ENCODE measurements at places on chromosomes 3 and 15.
A peak's percentile ranks its signal among the peaks of the same experiment; 100 is the strongest.

GRCh38 chr15:38670128-38671005 is 105.8 kb upstream of the RASGRP1 start:
- DNase-seq = no peak

- DNase-seq = no peak
These were observed 11.2 kb downstream of the TSC22D2 start for GRCh38 chr3:150419076-150419868.

GRCh38 chr3:116524453-116525210 is 79.3 kb upstream of the LSAMP start:
- no peak for DNase-seq

- peak; percentile 51 for DNase-seq
These were observed 19.8 kb upstream of the P2RY12 start for GRCh38 chr3:151404316-151404715.

GRCh38 chr3:169846458-169847193 is 23.1 kb downstream of the LRRC31 start:
- peak; percentile 36 for DNase-seq

DNA sequence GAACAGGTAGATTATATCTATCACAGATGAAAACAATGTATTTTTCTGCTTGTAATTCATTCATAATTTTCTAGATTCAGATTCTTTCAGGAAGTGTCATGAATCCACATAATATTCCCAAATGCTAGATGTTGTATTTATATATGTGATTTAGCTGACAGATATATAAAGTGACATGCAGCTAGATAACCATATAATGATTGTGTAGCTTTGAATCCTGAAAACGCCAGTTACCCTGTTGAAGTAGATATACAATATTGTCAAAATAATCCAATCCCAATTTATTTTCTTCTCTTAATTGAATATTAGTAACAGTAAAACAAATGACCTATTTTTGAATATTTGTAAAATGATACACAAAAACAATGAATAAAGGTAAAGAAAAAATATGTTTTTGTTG is 738.4 kb downstream of the CADM2 start:
- no peak for DNase-seq

DNA sequence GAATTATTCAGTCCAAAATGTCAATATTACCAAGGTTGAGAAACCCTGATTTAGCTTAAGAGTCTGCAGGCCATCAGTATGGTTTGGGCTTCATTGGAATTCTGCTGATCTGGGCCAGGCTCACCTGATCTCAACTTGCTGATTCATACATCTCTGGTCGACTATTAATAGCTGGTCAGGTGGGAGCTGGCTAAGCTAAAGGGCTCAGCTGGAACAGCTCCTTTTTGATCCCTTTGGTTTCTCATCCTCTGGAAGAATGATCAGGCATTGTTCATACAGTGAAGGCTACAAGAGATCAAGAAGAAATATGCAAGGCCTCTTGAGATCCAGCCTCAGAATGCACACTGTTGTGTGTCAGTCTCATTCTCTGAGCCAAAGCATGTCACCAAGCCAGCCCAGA is 123.3 kb upstream of the MME start:
- no peak for DNase-seq

DNA sequence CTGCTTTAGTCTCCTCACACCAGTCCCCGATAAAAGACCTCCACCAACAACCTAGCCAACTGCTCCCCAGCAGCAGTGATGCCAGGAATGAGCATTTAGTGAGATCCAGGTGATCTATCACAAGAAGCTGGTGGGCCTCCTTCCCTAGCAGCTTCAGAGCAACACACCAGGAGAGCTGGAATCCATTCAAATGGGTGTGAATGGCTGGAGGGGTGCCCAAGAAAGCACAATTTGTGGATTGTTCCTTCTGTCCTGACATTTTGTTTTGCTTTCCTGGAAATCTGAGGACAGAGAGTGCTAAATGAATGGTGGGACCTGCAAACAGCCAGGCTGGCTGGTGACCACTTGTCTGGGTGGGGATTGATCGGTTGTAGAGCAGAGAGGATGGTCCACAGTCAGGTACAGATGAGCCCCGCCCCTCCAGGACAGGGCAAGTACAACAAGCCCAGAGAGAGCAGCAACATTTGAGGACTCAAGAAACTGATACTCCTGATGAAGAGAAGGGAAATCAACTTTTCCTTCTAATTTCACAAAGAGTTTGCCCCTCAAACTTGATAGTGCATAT is 316.8 kb downstream of the VPS13C start:
- no peak for DNase-seq

- no peak for DNase-seq
These were observed 374.9 kb downstream of the PLCL2 start for GRCh38 chr3:17259685-17260084.

- DNase-seq = no peak
These were observed 76.1 kb downstream of the CHRD start for GRCh38 chr3:184455991-184456390.

- DNase-seq = no peak
These were observed 6.4 kb downstream of the SETMAR start for GRCh38 chr3:4309491-4310128.

DNA sequence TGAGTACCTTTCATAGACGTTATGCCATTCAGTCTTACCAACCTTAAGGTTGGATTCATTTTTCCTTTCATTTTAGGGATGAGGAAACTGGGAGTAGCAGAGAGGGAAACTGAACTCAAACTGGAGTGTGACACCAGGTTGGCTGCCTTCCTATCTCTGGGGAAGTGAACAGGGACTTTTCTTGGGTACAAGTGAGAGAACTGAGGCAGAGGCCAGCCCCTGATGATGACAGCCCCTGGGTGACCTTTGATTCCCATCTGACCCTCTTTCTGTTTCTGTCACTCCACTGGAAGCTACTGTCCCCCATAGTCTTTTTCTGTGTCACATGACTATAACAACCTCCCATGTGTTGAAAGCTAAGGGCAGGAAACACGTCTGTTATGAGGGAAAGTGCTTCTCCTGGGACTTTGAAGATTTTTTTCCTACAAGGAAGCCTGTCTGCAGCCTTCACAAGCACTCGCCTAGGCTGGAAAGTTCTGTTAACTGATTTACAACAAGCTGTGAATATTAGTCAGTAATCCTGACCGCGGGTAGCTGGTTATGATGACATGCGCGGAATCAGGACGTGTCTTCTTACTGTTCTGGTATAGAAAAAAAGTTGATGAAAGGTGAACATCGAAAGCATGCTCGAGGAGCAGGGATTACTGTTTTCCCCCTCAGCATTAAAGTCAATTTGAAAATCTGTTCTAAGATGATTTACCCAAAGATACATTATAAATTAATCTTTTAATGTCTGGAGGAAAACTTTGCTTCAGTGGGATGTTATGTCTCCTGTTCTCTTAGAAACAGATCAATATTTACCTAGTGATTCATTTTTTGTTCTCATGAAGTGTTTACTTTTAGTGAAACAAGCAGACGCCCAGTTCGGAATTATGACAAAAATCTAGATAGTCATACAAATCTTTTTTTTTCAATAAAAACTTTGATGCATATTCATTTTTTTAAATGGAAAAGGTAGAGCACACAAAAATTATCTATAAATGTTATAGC is 31.5 kb downstream of the ABHD2 start:
- DNase-seq = no peak

- no peak for DNase-seq
These were observed 748.3 kb upstream of the NECTIN3 start for GRCh38 chr3:110323349-110323748.

Data from GM04504 (cell line).